ENCODE measurements at places on chromosomes 1 and 21.

DNA sequence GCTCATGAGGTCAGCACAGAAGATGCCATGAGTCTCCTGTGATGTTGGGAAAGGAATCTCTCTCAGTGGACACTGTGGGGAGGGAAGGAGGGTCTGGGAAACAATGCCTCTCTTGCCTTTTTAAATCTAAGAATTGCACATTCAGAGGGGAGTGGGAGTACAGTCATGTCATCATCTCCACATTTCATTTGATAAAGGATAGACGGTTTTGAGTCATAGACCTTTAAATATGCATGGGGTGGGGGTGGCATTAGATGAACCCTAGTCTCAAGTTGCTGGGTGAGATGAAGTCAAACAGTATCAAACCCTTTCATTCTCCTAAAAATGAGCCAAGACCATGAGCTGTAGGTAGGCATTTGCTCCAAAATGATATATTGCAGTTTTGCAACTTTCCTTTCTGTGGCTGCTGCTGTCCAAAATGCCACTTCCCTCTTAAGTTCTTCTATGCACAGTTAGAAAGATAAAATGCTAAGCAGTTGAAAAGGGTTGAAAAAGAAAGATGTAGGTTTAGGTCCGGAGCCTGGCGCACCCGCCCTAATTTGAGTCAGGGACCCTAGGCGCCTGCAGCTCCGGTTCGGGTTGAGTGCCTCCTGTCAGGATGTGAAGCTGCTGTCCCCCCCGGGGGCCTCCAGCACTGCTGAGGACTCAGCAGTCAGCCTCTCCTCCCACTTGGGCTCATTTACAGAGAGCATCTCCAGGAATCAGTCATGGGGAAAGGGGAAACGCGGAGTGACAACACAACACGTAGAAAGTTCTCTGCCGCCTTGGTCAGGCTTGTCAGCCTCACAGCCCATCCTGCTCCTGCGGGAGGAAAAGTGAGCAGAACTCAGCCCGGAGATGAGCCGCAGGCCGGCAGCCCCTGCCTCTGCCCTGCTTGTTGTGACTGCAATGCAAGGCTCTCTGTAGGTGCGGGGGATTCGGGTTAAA lies 479.3 kb upstream of the RUNX1 start:
- DNase-seq = no peak

GRCh38 chr1:42847111-42847595 lies 740 bp downstream of the ZNF691 start:
- DNase-seq = no peak

DNA sequence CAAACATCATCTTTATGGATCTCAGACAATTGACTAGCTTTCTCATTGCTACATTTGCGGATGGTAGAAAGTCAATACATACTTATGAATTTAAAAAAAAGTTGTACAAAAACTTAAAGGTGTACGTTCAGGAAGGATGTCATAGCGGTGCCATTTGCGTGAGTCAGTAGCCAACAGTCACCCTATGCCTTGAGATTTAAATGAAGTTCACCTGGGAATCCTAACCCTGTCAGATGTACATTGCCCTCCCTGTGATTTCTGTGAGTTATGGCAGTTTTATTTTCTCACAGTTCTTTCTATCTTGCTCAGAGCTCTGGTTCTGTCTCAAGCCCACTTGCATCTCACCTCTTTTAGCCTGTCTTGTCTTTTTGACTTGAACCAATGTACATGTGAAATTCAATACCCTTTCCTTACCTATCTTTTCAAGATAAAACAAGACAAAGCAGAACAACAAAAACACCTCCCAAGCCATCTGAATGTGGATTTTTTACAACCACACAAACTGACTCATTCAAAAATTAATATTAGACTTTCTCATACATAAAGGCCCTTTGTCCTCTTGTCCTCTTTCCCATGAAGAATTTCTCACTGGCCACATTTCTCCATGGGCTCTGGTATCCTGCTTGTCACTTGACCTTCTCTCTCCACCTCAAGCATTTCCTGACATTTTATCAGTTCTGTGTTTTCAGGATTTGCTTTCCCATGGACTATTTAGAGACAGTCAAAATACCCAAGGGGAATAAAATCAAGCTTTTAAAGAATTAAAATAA lies 25.3 kb upstream of the ZNF697 start:
- DNase-seq = no peak

GRCh38 chr1:243407284-243408018 lies 151.6 kb downstream of the SDCCAG8 start:
- DNase-seq = no peak

- DNase-seq = no peak
Measured at GRCh38 chr1:224678168-224678567, 62.1 kb downstream of the CNIH3 start.

GRCh38 chr1:204479387-204480136 lies 15.0 kb downstream of the PIK3C2B start:
- no peak for DNase-seq

GRCh38 chr1:29303201-29304024 lies 67.1 kb downstream of the PTPRU start:
- no peak for DNase-seq

- DNase-seq = no peak
Measured at GRCh38 chr1:201219481-201220387, 29.1 kb downstream of the IGFN1 start.

GRCh38 chr1:35587736-35588135 lies 14.6 kb downstream of the TFAP2E start:
- DNase-seq = no peak

DNA sequence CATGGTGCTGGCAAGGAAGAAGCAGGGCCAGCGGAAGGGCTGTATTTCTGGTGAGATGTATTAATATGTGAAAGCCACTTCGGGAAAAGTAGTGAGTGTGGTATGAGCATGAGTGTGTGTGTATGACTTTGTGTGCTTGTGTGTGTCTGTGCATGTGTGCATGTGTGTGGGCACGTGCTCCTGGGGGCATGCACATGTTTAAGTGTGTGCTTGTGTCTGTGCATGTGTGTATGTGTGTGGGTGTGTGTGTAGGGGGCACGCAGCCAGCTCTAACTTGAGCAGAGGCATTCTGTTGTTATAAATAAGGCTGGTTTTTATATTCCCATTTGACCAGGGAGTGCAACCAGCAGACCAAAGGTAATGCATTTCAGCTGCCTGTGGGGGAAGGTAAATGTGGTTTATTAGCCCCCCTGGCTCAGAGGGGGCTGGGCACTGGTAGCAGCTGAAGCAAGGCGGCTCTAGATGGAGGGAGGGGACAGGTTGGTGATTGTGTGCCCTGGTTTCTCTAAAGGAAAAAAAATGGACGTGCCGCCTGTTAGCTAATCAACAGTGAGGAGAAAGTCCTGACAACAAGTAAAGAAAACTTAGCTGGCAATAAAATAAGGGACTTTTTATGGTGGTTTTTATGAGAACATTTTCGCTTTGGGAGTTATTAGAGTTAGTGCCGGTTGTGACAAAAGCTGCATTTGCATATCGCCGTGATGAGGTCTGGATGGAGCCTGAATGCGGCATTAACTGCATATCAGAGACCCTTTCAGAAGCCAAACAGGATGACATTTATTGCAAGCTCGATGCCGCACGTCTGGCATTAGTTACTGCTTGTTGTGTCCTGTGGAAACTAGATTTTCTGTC lies 180.1 kb downstream of the CAMTA1 start:
- DNase-seq = no peak

DNA sequence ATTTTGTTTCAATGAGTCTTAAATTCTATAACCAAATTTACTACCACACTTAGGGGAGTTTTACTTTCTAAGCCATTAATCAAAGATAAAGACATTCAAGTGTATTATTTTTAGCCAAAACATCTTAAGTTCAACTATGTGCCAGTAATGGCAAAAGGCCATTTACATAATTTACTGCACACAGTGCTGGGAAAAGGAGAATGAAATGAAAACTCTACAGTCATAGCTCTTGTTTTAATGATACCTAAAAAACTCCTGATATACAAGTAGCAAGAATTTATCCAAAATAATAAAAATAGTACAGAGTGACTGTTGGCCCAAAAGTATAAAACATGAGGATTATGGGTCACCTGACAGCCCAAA lies 42.4 kb upstream of the C1orf198 start:
- no peak for DNase-seq

DNA sequence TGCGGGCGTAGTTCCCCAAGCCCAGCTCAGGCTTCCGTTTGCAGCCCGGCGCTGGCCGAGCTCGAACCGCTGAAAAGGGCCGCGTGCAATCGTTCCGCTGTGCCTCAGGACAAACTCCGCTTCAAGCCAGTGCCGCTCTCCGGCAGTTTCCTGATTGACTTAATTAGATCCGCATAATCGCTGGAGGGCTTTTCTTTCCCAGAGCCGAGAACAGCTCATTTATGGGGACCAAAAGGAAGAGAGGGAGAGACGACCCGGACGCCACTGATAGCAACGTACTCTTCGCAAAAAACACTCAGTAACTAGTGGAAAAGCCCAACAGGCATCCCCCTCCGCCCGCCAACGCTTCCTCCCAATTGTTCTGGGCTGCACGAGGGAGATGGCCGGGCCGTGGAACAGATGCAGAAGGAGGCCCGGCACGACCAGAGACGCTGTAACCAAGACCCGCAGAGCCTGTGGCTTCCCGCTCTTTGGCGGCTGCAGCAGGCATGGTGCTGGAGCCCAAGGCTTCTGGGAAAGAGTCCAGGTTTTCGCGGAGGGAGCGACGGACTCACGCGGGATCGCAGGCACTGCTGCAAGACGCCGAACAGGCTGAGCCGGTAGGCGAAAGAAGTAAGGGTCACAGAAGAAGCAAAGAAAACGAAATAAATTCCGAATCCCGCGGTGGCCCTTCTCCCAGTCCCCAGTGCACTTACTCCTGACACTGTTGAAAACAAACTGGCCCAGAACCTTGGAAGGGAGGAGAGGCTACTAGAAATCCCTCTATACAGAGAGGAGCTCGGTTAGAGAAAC lies 3.6 kb upstream of the FOXD2 start:
- DNase-seq = no peak

GRCh38 chr1:44650159-44650831 lies 24.0 kb downstream of the TMEM53 start:
- no peak for DNase-seq

GRCh38 chr1:77757066-77757584 lies 2.5 kb downstream of the USP33 start:
- DNase-seq = no peak

DNA sequence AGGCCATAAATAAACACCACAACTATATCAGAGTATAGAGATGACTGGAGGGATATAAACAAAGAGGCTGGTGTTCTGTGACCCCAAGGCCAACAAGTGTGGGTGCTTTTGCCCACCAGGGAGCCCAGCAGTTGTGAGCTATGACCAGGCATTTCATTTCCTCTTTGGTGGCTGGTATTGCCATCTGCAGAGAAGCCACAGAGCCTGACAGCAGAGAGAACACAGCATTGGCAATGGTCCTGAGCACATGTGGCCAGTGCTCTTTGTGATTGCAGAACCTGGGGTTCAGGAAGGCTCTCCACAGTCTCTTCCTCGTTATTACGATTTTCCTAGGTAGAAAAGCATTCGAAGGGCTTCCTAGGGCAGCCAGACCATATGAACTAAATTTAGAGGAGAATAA lies 112.3 kb downstream of the TM2D1 start:
- DNase-seq = no peak

DNA sequence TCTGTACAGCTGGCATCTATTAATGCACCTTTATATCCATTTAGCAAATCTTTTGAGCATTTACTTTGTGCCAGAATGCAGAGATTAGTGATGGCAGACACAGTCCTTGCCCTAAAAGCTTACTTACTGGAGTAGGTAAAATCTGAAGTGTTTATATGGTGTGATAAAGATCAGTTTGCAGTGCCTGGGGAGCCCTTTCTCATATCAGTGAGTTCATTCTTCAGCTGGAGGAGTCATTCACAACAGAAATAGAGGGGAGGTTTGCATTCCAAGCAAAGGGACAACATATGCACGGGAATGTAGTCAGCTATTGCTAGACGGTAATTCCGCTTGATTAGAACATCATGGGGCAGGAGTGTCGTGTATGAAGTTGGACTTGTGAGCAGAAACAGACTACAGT lies 8.4 kb downstream of the SLC35F3 start:
- no peak for DNase-seq

GRCh38 chr1:93357242-93357641 lies 11.5 kb downstream of the DR1 start:
- DNase-seq = no peak

DNA sequence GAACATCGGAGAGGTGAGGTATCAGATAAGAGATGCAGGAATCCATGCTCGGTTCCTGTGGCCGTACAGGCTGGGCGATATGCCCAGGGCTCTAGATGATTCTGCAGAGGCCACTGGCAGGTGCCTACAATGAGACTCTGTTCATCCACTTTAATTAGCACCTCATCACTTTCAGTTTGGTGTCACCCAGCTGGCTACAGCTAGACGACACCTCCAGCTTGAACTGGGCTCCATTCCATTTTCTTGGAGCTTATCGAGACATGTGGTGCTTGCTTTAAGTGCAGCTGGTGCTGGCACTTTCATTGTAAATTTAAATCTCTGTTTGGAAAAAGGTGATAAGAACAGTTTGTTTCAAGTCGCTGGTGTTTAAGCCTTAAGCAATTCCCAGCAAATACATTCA lies 322.5 kb upstream of the ADGRL2 start:
- DNase-seq = no peak

DNA sequence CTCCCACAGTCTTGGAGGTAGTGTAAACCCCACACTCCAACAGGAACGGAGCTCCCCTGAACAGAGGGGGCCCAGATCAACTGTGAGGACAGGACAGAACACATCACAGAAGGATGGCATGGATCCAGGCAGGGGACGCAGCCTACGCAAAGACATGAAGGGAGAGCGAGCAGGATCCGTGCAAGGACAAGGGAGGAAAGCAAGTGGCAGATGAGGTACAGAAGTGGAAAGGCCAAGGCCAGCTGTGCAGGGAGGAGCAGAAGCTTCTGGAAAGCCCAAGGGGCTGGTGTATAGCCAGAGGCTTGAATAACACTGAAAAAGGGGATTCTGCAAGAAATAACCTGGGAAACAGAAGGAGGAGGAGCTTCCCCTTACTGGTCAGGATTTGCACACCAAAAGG lies 81.2 kb downstream of the SIPA1L2 start:
- no peak for DNase-seq

- no peak for DNase-seq
Measured at GRCh38 chr1:43358121-43358745, 548 bp upstream of the CDC20 start.

DNA sequence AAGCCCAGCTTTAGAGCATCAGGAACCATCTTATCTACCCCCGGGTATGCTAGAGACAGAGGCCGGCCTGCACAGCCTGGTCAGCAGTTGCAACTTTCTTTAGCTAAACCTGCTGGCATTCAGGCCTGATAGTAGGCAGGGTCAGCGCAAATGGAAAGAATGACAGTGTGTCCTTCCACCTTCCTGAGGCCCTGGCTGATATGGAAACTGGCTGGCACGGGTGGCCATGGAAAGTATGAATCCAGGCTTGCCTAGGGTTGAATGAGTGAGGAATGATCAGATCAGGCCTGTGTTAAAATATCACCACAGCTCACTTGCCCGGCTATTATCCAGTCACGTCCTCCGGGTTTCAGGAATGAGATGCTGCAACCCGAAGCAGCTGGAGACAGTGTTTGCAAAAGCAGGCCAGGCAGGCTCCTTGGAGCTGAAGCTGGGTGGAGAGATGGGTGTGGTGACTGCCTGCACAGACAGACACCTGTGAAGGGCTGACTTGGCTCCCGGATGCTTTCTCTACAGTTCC lies 34.7 kb downstream of the RCAN1 start:
- DNase-seq = no peak

DNA sequence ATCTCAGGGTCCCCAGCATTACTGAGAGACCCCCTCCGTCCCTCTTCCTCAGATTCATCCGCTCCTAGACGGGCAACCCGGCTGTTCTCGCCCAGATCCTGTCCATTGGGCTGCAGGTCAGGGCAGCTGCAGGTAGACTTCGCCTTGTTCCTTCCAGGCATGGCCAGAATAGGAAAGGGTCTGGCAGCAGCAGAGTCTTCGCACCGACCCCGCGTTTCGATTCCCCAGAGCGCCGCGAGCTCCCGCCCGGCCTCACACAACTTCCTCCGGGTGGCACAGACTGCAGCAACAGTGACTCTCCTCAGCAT lies 265 bp downstream of the NRDC start:
- DNase-seq = no peak

Data from right renal pelvis (tissue), 4 donors.